ENCODE measurements at places on chromosomes 12 and 14.
A peak's percentile ranks its signal among the peaks of the same experiment; 100 is the strongest.

DNA sequence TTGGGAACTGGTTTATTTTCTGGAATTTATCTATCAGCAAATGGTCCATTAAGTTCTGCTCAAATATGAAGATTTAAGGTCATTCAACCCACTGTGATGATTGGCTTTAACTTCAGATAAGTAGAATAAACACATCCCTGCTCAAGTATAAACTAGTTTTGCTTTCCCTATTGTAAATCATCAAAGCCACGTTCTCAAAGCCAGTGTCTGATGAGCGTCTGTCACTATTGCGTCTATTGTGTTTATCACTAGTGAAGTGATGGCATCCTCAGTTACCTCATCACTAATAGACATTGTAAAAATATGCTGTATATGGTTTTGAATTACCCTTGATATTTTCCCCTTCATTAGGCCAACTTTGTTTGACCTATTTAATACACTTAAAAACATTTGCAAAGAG lies 351.3 kb downstream of the BCAT1 start:
- no peak for DNase-seq

- DNase-seq: peak; percentile 67
Observed at GRCh38 chr12:132600048-132601032, 10.0 kb downstream of the LRCOL1 start.

- DNase-seq: peak; percentile 63
Observed at GRCh38 chr14:61385002-61385685, 63.8 kb downstream of the PRKCH start.

DNA sequence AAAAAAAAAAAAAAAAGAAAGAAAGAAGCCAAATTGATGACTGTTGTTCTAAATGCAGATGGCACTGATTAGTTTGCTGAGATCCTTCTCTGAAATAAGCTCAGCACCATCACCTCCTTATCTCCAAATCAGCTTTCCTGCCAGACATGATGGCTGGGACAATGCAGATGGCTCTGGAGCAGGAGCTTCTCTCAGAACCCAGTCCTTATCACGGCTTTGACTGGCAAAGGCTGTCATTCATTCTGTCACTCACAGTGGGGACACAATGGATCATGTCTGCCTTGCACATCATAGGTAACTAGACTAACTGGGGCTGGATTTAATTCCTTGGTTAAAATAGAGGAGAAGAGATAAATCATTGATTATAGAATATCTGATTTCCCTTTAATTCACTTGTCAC lies 146.3 kb downstream of the PDZRN4 start:
- no peak for DNase-seq

- DNase-seq: no peak
Observed at GRCh38 chr12:123910761-123911193, 61.9 kb downstream of the CCDC92 start.
